ENCODE measurements at places on chromosomes 11 and 22.

DNA sequence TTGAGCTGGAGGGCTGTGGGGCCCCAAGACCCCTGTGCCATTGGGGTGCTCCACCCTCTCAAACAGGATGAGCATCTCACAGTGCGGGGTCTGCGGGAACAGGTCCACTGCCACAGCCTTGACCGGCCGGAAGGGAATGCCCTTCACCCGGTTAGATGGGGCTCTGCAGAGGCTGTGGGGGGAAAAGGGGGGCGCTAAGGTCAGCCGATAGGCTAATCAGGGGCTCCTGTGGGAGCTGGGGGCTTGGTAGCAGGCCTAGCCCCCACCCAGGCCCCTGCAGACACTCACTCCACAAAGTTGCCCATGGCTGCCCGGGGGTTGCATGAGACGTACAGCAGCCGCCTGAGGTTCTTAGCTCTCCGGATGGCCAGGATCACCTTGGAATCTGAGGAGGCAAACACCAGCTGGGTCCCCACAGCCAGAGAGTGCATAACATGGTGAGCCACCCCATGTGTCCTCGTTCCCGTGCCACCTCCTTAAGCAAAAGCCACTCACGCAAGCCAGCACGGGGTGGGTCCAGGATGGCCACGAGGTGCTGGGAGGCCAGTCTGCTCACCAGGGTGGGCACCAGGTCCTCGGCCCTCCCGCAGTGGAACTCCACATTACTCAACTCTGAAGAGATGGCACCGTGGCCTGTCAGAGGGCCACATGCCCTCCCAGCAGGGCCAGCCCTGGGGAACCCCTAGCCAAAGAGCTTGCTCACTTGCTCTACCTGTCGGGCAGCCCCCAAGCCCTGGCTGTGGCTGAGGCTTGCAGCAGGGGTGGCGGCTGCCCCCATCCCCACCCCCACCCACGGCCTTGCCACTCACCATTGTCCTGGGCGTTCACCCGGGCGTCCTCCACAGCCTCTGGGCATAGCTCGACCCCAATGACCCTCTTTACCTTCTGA is 3.0 kb upstream of the RANBP1 start:
- no peak for DNase-seq

- peak; percentile 39 for DNase-seq
Measured at GRCh38 chr11:12200279-12200990, 90.0 kb downstream of the MICAL2 start.

GRCh38 chr11:66317723-66318599 is 1.1 kb upstream of the CD248 start:
- DNase-seq: no peak

DNA sequence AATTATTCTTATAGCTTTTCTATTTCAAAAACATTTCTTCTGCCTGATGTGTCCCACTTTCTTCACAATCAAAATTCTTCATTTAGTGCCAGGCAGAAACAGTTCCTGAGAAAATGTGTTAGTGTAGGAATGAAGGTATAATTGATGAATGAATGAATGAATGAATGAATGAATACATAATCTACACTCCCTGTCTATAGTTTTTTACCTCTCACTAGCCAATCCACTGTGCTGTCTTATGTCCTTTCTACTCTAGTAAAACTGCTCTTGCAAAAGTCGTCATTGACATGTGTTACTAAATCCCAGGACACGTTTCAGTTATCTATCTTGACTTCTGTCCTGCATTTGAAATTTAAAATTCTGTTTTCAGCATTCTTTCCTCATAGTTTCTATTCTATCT is 42.9 kb downstream of the CHORDC1 start:
- no peak for DNase-seq

DNA sequence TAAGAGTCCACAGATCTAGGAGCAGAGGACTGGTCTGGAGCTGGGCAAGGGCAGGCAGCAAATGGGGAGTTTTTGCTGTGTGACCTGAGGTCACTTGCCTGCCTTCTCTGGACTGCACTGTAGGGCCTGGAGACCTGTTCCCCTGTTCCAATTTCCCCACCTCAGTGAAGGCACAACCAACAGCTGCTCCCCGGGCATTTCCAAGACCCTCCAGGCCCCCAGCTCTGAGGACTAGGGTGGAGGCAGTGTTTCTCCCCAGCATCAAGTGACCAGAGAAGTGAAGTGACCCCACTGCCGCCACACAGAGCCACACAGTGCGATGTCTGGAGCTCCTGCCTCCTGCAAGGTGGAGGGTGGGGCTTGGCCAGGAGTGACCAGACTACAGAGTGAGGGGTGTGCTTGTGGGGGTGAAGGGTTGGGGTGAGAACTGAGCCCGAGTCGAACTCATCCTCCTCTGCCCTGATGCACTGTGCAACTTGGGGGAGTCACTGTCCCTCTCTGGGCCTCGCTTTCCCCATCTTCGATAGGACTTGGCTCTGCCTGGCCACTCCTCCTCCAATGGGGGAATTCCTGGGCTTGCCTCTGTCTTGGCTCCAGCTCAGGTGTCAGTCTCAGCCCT is 21.6 kb downstream of the P2RY2 start:
- DNase-seq: no peak

DNA sequence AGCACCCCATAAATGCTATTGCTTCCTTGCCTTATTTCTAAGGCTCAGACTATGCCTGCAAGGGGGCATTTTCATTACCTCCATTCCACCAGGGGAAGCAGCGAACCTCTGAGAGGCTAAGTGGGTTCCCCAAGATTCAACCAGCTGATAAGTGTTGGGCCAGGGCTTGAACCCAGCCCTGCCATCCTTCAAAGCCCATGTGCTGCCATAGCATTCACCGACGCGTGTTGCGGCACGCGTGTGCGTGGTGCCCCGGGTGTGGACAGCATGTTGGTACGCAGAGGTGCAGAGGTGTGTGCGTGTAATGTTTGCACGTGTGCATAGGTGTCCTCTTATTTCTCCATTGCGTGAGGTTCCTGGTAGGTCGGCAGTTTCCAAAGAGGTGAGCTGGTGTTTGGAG is 66.0 kb upstream of the PPARA start:
- no peak for DNase-seq

- no peak for DNase-seq
Measured at GRCh38 chr11:24531528-24531927, 34.7 kb downstream of the LUZP2 start.

DNA sequence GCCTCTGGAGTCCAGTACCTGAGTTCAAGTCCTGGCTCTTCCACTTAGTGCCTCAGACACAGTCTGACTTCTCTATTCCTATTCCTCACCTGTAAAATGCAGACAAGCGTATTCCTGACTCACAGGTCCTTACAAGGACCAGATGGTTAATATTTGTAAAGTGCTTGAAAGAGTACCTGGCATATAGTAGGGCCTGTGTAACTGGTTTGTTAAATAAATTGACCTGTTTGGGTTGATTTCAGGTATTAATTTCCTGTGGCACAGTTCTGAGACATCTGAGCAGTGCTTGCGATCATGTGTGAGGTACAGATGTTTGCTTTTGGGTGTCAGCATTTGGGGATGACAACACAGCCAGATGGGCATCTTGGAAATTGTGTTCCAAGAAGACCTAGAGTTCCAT is 127.5 kb downstream of the APIP start:
- DNase-seq: no peak

DNA sequence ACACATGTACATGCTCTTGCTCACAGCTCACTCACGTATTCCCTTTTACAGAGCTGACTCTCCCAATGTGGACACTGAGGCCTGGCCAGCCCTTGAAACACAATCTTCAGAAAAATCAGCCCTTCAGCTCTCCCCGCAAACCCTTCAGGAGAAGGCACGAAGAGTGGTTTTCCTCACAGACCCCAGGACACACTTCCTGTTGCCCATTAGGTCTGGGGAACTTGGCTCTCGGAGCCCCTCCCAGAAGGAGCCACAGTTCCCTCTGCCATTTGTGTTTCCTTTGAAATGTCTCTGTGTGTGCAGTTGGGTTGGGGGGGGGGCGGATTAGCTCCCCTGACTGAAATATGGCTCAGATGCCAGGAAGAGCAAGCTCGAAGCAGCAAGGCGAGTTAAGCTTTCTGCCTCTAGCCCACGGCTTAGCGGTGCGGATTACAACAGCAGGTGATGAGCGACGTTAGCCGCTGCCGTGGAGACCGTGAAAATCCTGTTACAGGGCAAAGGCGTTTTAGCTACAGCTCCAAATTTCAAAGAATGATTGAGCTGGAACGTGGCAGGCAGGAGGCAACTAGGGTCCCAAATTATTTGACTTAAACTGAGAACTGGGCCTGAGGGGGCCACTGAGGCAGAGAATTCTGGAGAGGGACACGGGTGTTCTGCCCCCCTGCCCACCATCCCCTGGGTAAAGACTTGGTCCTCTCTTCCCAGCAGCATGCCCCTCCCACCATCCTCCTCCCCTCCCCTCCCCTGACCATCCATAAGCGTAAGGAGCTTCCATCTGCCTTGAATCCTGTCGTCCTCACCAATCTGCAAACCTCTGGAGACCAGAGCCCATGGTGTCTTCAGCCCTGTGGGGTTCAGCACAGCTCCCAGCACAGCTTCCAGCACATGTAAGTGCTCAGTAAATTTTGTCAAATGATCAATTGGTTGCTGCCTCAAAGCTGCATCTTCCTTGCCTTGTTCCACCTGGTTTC is 598.6 kb downstream of the BUD13 start:
- no peak for DNase-seq

DNA sequence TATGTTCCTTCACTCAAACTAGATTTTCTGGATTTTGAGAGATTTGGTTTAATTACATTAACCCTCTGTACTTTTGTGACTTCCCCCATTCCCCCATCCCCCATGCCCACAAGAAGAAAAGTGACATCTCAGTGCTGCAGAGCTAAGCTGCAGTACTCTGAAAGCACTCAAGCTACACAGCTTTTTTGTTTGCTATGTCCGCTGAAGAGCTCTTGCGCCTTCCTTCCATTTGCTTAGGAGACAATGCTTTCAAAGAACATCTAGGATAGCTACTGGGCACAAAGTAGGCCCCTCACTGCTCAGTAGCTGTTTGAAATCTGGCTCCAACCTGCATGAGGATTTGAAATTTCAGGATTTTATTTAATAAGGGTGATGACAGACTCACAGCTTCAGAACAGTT is 69.7 kb downstream of the SLC17A6 start:
- no peak for DNase-seq

DNA sequence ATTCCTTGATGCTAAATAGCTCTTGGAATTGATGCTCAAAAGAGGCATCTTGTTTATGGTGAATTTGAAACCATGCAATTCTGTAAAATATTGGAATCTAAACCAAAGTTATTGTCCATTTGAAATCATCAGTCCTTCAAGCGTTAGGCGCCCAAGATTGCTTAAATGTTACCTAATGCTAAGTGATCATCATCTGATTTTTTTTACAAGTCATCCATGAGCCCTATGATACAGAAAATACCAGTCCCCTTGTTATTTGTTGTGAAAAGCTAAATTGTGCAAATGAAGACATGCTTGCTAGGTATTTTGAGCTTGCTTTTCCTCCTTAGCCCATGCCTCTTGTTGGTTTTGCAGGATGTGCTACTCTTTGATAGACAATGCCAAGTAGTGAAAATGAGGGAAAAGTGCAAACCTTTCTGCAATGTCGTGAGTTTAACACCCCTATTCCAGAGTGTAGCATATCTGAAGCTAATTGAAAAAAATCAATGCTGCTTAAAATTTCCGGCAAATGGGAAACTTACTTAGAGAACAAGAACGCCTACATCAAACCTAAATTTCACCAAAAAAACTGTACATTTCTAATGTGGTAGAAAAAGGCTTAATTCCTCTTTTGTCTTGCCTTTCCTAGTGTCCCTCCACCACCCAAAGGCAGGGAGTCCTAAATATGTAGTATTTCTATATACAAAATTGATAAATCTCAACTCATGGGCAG is 1.9 kb downstream of the GRK3 start:
- no peak for DNase-seq

GRCh38 chr11:96015906-96016565 is 92.1 kb upstream of the MTMR2 start:
- DNase-seq: no peak

DNA sequence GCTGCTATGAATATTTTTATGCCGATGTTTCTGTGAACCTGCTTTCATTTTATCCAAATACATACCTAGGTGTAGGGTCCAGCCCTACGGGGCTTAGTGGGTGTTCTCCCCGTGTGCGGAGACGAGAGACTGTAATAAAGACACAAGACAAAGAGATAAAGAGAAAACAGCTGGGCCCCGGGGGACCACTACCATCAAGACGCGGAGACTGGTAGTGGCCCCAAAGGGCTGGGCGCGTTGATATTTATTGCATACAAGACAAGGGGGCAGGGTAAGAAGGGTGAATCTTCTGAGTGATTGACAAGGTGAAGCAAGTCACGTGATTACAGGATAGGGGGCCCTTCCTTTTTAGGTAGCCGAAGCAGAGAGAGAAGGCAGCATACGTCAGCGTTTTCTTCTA is 920.1 kb downstream of the BRD1 start:
- DNase-seq: no peak

GRCh38 chr11:48033918-48034341 is 53.6 kb downstream of the PTPRJ start:
- DNase-seq: no peak

- no peak for DNase-seq
Measured at GRCh38 chr11:82969811-82970210, 68.3 kb downstream of the DDIAS start.

- no peak for DNase-seq
Measured at GRCh38 chr11:70251659-70252321, 18.7 kb upstream of the PPFIA1 start.

DNA sequence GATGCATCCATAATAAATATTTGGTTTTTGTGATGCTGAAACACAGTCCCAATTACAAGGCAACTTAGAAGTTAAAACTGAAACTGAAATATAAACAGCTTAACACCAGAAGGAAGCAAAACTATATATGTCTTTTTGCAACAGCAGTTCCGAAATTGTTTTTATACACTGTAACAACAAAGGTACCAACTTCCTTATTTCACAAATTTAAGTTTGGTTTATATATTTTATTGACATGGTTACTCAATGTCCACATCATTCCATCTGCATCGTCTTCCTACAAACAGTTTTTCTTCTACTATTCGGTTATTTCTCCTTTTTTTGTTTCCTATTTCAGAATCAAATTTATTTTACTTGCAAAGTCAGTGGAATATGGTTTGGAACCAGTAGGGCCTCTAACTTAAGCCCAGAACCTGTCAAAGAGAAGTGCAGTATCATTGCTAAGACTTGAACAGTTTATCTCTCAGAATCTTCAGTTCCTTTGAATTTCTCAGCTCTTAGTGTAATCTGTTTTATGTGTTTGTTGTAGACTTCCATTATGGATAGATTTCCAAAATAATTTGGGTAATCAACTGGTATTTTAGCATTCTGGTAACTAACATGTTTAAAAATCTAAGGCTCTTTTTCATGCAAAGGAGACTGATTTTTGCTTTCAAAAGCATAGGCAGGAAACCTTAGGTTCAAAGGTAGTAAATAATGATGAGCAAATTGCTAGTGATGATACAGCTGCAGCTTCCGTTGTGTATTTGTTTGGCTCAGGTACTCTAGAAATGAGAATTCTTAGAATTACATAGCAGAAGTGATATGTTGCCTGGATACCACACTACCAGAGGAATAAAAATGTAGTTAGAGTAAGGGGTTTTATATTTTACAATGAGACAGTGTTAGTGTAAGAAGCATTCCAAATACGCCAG is 8.2 kb upstream of the HSPA8 start:
- no peak for DNase-seq

GRCh38 chr11:34620820-34621792 is at the start of gene EHF:
Gene EHF, plus strand, starts transcription at chr11:34621093. Its CDS starts 21,538 bp downstream, at chr11:34642631.
- no peak for DNase-seq

Data from AG08396 (cell line).